ENCODE measurements at places on chromosomes 5 and 9. TPM values are rescaled to one million over a fixed set of nuclear protein-coding genes. Genes with fewer than 3 reads are reported as not detected.
A peak's percentile ranks its signal among the peaks of the same experiment; 100 is the strongest.

DNA sequence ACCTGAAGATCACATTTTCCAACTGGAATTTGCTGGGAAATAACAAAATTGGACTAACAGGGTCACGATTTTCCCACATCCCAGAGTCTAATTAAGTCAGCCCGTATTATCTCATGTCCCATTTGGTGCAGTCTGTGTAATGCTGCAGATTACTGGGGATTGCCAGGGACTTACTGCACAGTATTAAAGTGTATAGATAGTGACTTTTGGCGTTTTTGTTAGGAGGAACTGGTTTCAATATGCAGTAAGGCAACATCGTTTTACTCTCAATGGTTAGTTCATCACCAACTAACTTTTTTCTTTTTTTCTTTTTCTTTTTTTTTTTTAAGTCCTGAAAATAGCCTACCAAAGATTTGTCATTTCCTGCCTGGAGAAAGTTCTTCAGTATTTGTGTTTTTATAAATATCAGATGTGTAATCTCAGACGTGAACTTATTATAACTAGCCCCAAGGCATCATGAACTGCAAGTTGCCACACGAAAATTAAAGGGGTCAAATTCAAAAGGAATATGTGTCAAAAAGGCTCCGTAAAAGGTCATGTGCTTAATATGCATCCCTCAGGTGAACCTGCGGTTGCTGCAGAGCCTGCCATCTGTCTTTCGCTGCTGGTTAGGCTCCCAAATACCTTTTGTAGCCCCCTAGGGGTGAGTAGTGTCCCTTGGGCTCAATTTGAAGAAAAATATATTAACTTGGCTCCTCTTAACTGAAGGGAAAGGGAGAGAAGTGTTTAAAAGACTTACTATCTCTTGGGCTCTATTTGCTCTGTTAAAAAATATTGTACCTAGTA is 176.7 kb upstream of the ADAMTSL1 start:
- DNase-seq: no peak

DNA sequence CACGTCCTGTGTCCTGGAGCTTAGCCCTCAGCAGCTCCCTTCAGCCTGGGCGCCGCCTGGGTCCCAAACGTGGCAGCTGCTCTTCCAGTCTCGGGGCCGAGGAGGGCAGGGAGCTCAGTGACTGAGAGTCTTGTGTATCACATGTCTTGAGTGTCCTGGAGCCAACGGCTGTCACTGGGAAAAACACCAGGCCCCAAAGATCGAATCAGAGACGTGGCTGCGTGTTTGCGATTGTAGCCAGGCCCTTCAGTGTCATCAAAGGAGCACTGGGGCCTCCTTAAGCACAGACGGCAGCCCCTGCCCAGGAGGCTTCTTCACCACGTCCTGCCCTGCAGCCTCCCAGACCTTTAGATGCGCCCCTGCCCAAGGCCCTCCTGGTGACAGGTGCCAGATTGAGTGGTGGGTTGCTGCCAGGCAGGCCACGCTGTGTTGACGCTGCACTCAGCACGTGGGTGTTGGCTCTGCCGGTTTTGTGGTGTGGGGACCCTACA is 5.7 kb upstream of the EXOC3 start:
- DNase-seq: no peak

The TLX3 gene
- total RNA-seq: not detected

DNA sequence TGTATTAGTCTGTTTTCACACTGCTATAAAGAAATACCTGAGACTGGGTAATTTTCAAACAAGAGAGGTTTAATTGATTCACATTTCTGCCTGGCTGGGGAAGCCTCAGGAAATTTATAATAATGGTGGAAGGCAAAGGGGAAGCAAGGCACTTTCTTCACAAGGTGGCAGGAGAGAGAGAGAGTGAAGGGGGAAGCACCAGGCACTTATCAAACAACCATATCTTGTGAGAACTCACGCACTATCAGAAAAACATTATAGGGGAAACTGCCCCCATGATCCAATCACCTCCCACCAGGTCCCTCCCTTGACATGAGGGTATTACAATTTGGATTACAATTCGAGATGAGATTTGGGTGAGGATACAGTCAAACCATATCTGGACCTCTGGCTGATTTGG is 34.7 kb downstream of the ADRB2 start:
- DNase-seq: no peak

The INSL4 gene
- 0.20 TPM for total RNA-seq

- no peak for DNase-seq
Observed at GRCh38 chr5:127094161-127094814, 21.0 kb upstream of the C5orf63 start.

DNA sequence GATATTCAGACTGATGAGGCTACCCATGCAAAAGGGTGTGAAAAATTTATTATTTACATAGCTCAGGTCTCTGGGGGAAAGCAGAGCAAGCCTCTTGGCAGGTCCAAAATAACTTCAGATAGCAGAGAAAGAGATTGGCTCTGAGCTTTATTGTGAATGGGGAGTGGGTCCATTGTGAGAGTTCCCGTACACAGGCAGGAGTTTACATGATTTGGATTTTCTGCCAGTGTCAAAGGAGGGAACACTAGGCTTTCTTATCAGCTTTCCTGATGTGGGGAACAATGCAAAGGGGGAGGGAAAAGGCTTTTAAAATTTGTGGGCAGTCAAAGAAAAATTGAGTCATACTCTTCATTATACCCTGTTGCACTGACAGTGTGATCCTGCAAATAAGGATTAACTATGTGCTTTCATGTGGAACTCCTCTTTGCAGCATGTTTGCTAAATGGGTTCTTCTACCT is 615.0 kb upstream of the RIOK2 start:
- DNase-seq: no peak

DNA sequence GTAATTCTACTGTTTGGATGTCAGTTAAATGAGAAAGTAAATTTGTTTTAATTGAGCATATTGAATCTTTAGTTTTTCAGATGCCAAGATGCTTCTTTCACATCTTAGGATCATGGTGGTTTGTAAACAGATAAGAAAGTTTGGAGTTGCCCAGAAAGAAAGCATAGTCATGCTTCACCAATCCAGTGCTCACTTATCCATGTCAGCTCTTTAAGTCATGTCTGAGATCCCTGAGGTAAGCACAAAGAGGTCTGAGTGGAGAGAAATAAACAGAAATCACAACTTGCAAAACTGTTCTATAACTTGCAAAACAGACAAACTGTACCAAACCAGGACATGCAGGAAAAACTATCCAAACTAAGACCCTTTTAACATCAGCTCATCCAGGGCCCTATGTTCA is 87.7 kb downstream of the OSTF1 start:
- DNase-seq: no peak

GRCh38 chr5:160547872-160548271 is 126.2 kb downstream of the PTTG1 start:
- no peak for DNase-seq

DNA sequence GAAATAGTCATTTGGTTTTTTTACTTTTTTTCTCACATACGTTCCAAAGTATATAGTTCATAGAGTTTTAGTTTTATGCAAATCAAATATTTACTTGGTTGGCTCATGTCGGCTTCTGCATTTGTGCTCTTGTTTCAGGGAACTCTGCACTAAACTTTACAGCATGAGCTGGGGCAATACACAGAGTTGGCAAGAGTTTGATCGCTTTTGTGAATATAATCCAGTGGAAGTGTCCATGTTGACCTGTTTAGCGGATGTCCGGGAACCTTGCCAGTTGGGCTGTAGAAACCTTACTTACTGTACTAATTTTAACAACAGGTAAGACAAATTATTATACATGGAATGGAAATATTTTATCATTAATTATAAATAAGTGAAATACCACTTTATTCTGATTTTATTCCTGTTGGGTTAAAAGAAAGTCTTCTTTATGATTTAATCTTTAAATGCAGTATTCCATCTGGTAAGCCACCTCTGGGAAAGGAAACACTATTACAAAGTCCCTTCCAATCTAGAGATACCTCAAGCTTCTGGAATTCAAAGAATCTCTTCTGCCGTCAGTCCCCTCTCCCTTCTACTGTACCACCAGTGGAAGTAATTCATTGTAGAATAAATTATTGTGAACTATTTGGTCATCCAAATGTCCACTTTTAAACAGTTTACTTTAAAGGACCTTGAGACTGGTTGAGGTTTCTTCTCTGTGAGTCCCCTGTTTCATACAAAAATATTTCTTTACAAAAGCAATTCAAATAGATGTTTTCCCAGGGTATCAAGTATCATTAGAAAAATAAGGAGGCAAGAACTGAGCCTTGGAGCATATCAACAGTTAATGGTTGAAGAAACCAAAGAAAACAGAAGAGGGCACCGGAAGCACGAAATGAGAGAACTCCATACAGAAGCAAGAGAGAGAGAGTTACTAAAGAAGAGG is 45.2 kb upstream of the GLIPR2 start:
- DNase-seq: no peak

DNA sequence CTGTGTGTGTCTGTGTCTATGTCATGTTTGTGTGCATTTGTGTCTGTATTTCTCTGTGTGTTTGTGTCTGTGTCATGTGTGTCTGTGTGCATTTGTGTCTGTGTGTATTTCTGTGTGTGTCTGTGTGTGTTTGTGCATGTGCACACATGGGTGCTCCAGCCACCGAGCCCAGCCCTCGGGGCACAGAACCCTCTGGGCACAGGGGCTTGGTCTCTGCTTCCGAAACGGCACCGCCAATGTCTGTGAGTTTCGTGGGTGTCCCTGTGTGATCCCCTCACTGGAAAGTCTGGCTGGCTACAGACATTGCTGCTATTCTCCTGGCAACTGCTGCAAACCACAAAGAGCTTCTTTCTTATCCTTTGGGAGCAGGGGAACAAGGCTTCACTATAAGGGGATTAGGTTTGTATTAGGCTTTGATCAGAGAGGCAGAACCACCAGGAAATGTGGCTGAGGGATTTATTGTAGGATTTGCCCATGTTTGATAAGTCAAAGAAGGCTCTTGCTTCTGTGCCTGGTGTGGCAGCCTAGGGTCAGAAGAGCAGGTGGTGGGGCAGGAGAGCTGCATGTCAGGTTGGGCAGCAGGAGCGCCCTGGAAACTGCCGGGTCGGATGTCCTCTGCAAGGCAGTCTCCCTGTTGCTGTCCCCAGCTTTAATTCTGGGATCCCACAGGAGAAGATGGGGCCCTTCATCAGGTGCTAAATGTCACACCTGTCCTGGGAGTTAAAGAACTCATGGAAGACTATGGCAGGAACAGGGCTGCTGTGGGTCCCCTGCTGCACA is 39.6 kb upstream of the FCN1 start:
- DNase-seq: no peak

The PCDHGC4 gene
- not detected for total RNA-seq

The OR13C2 gene
- not detected for total RNA-seq

DNA sequence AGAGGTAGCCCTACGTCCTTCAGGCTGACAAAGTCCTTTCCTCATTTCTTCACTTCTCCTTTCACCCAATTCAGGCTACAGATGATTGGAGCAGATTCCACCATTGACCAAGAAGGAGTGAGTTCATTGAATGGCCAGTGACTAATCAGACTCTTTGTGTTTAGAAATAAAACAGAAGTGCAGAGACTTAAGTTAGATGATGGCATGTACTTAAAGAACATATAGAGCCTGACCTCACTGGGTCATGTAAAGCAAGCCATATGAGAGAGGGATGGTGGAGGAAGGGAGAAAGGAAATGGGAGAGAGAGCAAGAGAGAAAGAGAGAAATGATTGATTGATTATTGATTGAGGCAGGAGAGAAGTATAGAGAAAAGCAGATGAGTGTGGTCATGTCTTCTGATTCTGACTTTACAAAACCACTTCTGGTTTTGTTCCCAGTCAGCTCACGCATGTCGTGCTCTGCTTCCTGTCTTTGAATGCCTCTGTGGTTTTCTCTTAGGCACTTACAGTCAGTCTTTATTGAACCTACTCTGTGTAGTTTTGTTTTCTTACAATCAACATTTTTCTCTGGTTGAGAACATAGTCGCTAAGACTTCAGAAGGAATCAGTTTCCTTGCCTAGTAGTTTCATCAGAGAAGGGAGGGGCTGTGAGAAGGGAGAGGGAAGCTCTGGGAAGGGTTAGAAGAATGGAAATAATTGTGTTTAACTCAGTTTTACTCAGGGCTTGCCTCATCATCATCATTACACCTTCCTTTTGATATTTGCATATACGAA is 149.2 kb upstream of the KLF9 start:
- DNase-seq: no peak

GRCh38 chr9:93517331-93517730 is 59.1 kb upstream of the PHF2 start:
- no peak for DNase-seq

GRCh38 chr5:63262185-63262981 is 683.8 kb downstream of the LRRC70 start:
- peak; percentile 8 for DNase-seq

DNA sequence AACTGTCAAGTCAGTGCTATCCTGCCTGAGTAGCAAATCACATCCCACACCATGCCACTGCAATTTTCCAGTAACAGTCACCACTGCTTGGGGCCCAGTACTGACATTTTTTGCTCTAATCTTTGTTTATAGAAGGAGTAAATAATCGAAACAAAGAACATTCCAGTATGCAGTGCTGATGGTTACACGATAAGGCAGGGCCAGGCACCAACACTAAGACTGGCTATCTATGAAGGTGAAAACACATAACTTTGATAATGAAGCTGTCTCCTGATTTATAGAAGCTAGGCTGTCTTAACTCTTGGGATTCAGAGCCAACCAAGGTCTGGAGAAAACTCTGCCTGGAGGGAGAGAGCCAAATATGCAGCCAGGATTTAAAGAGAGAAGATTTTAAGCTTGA is 365.3 kb downstream of the BNC2 start:
- no peak for DNase-seq

The ZFP2 gene
- total RNA-seq: not detected

DNA sequence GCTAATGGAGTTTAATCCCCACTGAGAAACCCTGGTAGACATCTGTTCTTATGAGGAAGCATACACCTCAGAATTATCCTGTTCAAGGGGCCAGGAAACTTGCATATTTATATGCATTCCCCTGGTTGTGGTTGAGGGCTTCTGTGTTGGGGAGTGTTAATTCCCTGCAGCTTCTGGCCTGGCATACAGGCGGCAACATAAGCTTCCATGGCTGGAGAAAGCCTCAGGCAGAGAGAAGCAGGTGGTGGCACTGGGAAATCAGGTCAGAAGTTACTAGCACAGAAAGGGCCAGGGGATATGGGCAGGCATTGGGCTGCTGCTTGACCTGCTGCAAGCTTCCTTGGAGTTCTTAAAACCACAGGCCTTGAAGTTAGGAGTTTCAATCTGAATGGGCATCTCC is 166.1 kb upstream of the SEMA6A start:
- DNase-seq: no peak

- no peak for DNase-seq
Observed at GRCh38 chr9:68904454-68904853, 109.5 kb downstream of the PRKACG start.

DNA sequence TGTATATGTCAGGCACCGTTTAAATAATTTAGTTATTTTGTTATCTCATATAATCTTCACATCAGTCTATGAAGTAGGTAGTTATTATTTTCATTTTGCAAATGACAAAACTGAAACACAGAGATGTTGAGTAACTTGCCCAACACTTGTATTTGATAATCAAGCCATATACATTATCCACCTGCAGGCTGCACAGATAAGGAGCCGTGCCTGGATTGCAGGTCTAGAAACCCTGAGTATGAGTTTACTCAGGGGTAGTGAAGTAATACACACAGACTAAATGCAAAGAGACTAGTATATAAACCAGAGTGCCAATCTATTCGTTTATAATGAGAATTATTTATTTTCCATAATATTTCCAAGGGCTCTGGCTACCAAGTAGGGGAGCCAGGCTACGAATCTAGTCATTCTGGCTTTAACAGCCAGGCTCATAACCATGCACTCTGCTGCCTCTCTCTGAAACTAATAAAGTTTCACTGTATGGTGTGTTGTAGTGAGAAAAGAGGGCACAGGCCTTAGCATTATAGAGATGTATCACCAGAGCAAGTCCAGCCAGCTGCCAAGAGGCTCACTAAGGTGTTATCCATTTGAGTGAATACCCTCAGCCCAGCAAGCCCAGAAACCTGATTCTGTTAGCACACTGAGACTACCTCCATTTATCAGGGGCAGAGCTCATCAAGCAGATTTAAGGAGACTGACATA is 4.5 kb downstream of the HEMGN start:
- no peak for DNase-seq
